ENCODE measurements at places on chromosomes 7 and 10.

DNA sequence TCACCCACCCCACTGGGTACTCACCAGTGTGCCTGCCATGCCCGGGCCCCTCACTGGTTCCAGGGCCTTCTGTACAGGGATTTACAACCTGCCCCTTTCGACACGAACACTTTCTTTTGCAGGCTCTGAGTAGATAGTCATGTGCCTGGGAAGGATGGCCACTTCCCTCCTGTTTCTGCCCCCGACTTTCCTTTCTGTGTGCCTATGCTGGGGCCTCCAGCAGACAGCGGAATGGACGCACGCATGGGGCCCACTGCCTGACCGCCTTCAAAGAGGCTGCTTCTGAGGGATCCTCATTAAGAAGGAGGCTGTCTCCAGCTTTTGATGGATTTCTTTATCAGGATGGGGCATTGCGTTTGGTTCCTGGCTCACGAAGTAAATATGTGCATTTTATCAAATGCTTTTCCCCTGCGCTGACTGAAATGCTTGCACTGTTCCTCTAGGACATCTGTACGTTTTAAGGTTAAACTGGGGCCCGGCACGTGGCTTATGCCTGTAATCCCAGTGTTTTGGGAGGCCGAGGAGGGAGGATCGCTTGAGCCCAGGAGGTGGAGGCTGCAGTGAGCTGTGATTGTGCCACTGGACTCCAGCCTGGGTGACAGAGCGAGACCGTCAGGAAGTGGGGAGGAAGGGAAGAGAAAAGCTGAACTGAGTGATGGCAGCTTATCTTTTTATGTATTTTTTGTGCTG is 29.4 kb upstream of the NKX6-2 start:
- DNase-seq, result no peak

DNA sequence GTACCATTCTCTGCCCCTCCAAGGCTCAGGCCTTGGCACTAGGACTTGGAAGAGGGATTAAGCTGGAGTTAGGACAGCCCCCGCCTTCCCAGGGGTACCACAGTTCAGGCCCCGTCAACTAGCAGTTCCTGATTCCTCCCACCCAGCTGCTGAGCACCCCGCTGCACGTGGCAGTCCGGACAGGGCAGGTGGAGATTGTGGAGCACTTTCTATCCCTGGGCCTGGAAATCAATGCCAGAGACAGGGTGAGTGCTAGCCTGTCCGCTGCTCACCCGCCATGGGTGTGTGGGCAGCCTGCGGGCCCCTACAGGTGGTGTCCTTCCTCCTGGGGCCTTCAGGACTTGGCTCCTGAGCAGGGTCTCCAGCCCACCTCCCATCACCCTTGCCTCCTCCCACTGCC is 2.0 kb upstream of the HOGA1 start:
- DNase-seq, result no peak

DNA sequence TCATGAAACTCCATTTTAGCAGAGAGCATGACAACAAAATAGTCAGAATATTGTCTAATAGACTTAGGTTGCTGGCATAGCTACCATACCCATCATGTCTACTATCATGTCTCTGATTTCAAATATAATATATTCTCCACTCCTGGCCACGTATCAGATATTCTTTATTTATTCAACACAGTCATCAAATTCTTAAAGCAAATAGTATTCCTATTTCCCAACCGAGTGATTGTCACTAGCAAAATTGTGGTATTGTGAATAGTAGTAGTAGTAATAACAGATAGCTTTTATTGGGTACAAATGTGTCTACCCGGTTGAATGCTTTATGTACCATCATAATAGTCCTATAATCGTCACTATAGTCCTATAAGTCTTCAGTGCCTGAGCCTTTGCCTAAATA is 918.6 kb downstream of the KCNMA1 start:
- DNase-seq, result no peak

- DNase-seq, result no peak
Observed at GRCh38 chr10:114208351-114208750, 29.2 kb downstream of the TDRD1 start.

DNA sequence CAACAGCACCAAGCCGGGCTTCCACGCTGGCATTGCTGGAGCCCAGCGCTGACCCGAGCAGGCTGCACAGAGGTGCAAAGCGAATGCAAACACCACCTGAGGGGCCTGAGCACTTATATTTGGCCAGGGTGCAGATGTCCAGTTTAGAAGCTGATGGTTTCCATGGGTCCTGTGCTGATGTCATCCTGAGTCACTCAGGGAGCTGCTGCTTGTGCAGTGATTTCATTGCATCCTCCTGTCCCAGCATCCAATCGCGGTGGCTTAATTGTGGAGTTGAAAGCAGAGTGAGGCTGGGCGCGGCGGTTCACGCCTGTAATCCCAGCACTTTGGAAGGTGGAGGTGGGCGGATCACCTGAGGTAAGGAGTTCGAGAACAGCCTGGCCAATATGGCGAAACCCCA is 410.2 kb upstream of the KLF6 start:
- no peak for DNase-seq

DNA sequence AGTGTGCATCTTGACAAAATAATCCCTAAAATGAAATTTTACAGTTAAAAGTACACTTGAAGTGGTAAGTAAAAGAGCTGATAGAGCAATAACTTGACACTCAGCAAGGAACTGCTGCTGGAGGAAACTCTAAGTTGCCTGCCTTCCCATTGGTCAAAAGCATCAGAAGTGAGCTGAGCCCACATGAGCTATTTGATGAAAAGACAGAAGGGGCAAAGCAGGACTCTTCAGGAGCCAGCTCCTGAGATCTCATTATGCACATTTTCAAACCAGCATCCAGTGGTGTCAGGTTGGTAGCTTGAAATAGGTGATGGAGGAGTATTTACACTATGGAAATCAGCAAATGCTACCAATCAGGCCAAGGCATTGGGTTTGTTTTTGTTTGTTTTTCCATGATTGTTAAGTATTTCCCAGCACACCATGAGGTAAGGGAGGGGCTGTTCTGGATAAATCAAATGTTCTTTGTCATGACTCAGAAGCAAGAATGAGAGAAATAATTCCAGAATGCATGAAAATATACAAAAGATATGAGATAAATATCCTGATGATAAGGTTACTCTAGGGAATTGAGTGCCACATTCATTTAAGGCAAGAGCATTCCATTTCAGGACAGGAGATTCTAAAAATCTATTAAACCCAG is 316.6 kb downstream of the SNX13 start:
- no peak for DNase-seq

DNA sequence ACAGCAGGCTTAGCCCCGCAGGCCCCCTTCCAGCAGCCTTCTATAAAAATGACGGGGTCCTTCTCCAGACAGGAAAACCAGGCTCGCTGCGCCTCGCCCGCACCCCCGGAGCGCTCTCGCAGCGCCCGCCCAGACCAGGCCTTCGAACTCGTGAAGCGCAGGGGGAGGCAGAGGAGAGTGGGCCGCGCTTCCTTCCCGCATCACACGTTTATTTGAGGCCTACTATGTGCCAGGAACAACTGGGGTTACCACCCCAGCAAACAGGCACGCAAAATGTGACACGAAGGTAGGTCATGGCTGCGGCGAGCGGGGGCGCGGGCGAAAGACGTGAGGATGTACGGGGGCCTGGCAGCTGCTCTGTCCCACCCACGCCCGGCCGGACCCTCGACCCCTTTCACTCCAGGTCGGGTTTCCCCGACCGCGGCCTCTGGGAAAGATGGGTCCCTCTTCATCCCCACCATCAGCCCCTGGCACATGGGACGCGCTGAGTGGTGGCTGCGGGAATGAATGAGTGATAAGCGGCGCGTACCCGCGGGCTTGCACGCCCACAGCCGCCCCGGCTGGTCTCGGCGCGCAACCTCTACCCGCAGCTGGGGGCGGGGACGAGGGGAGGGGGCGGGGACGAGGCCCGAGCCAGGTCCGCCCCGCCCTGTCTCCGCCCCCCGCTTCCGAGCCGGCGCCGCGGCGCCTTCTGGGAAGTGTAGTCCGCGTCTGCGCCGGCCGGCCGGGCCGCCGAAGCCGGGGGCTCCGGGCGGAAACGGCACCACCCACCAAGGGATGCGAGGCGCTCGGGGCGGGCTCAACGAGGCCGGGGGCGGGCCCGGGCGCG is 59.1 kb downstream of the ZNF467 start:
- DNase-seq, result peak; percentile 94

DNA sequence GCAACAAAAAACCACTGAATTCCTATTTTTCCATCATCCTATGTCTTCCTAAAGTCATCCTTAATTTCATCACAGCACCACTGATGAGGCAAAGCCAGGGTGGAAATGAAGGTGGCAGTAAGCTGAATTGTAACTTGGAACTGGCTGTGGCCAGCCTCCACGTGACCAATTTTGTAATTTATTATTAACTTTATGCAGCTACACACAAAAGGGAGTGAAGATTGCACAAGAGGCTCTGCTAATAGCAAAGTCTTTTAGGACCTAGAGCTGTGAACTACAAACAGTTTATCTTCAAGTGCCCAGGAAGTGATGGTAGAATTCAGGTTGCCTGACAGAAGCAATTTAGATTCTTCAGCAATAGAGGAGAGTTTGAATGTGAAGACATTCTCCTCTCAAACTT is 176.4 kb downstream of the CCDC71L start:
- DNase-seq, result no peak

DNA sequence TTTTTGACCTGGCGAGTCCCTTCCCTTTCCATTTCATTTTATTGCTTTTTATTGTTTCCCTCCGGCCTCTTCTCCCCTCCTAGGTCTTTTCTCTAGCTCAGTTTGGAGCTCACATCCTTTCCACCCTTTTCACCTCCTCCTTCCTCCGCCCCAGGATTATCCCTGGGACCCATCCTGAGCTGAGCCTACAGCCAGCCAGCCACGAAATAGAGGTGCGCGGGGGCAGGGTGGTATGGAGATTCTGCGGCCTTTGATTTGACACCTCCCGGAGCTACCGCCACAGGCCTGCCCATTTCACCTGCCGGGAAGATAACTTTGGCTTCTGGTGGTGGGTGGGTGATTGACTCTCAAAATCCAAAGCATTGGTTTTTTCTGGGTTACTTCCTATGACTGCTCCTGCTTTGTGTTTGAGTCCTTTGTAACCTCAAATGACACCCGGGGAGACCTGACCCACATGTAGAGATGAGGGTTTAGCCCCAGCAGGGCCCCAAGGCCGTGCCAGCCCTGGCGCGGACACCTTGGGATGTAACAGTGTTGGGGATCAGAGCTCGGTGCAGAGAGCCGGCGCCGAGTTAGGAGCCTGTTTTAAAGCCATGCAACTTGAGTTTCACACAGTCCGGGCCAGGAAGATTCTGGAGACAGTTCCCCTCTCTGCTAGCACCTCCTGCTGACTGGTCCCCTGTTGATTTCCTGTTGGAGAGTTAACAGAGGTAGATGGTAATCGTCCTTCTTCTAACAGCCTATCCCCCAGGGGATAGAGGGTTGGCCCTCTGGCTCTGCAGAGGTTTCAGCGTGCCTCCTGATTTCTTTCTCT is 1.5 kb downstream of the DUSP5 start:
- peak; percentile 46 for DNase-seq

All from stimulated activated CD4-positive, alpha-beta T cell treated with anti-CD3 and anti-CD28 coated beads, Interleukin-4, amount 100 ng/mL, for 24 hours (primary cell).